Posterior vena cava (tissue), 2 donors: ENCODE measurements at places on chromosomes 12 and 14. TPM values are rescaled to one million over a fixed set of nuclear protein-coding genes. Genes with fewer than 3 reads are reported as not detected.

DNA sequence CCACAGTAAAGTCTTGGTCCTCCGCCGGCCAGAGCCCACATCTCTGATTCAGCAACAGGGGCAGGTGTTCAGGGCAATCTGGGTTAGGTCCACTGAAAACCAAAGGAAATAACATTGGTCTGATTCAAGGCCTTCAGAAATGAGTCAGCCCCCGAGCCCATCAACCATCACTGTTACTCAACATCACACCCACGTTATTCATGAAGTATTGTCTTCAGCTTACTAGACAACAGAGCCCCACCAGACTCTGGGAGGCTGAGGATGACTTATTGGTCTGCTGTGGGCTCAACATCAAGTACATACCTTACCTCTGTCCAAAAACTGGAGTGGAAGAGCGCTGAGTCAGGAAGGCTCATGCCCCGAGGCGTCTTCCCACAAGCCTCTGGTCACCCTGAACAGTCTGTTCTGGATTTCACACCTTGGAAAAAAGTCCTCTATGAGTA lies 97.5 kb downstream of the ZFP36L1 start:
- DNase-seq, result peak; percentile 85

- DNase-seq, result no peak
Measured at GRCh38 chr12:6205761-6206160, 5.6 kb downstream of the CD9 start.

The TTC6 gene
- not detected for total RNA-seq

GRCh38 chr14:31930493-31931240 lies 146.4 kb upstream of the ARHGAP5 start:
- no peak for DNase-seq

DNA sequence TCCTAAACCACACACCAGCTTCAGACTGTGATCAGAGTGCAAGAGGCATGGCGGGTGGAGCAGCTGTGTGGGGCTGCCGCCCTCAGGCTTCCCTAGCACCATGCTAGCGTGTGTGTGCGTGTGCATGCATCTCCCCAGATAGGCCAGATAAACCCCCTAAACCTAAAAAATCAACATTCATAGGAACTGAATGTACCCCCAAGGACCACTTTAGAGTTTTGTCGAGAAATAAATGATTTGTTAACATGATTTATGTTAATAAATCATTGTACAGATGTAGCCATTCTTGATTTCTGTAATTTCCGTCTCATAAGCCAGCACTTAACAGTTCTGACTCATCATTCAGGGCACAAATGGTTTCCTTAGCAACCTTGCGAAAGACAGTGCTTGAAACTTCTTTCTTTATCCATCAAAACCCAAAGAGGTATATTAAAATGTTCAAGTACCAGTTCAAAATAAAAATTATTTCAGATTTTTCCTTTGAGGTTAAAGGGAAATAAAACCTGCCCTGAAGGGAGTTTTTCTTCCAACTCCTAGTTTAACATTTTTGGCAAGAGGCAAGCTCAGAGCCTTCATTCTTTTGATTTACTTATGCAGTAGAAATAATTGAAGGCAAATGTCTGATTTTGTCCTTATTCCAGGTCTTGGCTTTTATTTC lies 206.2 kb upstream of the RGS6 start:
- no peak for DNase-seq

DNA sequence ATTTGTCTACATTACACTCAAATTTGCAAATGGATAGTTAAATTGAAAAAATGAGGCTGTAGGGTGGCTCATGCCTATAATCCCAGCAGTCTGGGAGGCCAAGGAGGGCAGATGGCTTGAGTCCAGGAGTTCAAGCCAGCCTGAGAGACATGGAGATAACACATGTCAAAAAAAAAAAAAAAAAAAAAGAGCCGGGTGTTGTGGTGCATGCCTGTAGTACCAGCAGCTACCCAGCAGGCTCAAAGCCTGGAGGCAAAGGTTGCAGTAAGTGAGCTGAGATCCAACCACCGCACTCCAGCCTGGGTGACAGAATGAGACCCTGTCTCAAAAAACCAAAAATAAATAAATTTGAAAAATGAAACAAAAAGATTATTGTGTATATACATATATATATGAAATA lies 119.9 kb upstream of the MGAT4C start:
- no peak for DNase-seq

DNA sequence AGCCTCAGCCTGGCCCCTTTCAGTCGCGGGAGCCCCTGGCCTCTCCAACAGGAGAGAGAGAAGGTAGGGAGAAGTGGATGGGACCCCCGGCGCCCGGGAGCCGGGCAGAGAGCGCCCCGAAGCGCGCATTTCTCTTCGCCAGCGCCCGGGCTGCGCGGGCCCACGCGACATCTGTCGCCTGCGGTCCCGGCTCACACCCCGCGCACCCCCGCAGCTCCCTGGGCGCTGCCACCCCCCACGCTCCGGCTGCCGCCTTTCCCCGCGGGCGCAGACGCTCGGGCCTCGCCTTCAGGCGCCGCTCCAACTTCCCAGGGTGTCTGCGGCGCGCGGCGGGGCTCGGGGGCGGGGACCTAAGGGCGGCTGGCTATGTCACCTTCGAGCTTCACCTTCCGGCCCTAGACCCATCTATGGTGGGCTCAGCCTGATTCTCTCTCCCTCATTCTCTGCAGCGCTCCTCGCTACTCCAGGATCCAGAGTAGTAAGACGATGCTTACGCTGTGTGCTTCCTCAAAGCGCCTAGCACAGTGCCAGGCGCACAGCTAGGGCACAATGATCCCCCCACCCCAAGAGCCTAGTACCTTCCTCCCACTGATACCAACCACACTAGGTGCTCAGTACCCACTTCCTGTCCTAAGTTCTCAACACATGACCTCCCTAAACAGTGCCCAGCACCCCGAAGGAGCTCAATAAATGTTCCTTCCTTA lies 1.6 kb downstream of the HRK start:
- no peak for DNase-seq

The ALDH1L2 gene
- total RNA-seq, result 56.8 TPM

The SPPL3 gene
- total RNA-seq, result 31.6 TPM

- no peak for DNase-seq
Measured at GRCh38 chr14:99481745-99482099, 513 bp downstream of the CCNK start.
